ENCODE measurements at places on chromosomes 1 and 21.

GRCh38 chr1:176560681-176561080 lies 97.7 kb downstream of the PAPPA2 start:
- no peak for DNase-seq

- DNase-seq, result no peak
These were observed 665.7 kb downstream of the MRPL39 start for GRCh38 chr21:24941316-24942185.

DNA sequence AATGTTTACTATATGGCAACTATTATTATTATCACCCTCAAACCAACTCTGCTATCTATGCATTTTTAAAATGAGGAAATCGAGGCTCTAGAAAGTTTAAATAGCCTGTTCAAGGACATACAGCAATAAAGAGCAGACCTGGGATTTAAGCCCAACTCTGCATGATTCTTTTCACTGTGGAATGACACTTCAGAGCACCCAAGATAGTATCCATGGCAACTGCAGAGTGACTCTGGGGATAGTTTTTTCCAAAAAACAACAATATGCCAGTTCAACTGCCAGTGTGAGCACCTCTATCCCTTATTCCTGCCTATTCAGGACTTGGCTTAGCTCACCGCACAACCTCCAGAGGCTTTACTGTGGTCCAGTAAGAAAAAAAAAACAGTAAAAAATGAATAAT lies 293.9 kb downstream of the BRINP2 start:
- DNase-seq, result no peak

- DNase-seq, result no peak
These were observed 401.5 kb downstream of the VAV3 start for GRCh38 chr1:107563441-107563840.

GRCh38 chr1:226656601-226657277 lies 82.3 kb downstream of the ITPKB start:
- no peak for DNase-seq

DNA sequence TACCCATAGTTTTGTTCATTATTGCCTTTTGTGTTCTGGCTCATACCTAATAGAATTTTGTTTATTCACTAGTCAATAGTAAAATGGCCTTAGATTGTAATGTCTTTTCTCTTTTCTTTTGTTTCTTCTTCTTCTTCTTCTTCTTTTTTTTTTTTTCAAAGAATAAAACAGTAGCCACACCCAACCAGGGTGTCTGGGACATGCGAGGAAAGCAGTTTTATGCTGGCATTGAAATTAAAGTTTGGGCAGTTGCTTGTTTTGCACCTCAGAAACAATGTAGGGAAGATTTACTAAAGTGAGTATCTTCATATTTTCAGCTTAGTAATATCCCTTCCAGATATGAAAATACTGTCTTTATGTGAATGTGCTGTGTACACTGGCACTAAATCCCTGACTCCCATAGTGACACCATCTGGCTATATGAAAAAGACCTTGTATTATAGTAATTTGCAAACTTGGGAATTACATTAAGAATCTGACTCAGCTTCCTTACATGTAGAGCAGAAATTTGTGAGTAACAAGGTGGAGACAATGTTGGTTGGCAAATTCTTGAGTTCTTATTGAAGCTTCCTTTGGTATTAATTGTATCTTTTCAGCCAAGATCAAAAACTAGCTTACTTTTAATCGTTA lies 24.6 kb downstream of the AGO4 start:
- DNase-seq, result no peak

DNA sequence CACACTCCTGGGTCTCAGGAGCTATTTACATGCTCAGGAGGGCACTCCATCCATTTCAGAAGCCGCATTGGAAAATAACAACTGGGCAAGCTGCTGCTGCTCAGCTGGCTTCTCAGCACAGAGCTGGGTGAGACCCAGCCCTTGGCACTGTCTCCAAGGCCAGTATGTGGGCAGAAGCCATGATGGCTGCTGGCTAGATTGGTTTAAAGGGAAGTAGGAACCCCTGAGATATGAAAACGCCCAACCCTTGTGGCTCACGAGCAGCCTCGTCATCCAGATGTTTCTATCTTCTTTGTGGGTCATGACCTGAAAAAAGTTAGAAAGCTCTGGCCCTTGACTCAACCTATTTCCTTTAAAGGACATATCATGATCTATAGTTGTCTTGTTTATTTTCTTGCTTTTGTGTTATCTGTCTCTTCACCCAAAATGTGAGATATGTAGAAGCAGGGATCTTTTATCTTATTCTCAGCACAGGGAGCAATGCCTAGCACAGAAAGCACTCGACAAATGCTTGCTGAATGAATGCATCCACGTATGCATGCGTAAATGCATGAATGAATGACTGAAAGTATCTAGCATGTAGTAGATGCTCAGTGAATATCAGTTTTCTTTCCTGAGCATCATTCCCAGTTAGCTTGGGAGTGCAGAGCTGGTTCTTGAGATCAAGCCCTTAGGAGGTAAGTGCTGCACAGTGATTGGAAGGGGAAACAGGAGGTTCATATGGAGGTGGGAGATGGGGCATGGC lies 11.6 kb downstream of the MYBPH start:
- no peak for DNase-seq

DNA sequence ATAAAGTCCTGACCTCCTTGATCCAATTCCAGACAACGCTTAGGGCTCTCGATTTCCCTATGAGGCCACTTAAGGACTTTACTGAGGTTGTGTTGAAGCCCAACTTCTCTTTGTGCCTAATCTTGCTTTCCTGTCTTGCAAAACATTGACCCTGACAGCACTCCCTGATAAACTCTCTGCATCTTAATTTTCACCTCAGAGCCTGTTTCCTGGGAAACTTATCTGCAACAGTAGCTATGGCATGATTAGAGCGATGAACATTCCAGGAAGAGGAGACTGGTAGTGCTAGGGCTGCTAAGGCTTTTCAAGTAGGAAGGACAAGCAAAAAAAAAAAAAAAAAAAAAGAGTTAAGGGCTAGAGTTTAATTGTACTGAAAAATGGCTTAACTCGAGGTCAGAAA lies 118.9 kb downstream of the RGS21 start:
- DNase-seq, result no peak

GRCh38 chr1:65330822-65331221 lies 21.5 kb downstream of the DNAJC6 start:
- no peak for DNase-seq

- DNase-seq, result no peak
These were observed 8.1 kb upstream of the PLEKHM2 start for GRCh38 chr1:15676010-15676409.

GRCh38 chr1:56191369-56191768 lies 388.0 kb downstream of the PLPP3 start:
- no peak for DNase-seq

DNA sequence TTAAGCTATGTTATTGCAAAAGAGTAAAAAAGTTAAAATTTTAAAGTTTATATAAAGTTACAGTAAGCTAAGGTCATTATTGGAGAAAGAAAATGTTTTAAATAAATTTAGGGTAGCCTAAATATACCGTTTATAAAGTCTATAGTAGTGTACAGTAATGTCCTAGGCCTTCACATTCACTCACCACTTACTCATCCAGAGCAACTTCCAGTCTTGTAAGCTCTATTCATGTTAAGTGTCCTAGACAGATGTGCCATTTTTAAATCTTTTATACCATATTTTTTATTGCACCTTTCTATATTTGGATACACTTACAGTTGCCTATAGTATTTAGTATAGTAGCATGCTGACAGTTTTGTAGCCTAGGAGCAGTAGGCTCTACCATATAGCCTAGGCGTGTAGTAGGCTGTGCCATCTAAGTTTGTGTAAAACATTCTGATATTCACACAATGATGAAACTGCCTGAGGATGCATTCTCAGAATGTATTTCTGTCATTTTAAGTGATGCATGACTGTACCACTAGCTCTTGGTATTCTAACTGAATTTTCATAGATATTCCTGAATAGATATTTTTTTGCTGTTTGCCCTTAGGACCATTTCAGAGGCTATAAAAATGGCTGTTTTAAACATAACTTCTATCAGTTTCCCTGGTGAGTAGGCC lies 26.8 kb downstream of the PPP2R5A start:
- DNase-seq, result no peak

GRCh38 chr21:41188486-41189149 lies 20.7 kb downstream of the BACE2 start:
- no peak for DNase-seq

GRCh38 chr1:234690872-234691271 lies 80.9 kb upstream of the IRF2BP2 start:
- no peak for DNase-seq

- no peak for DNase-seq
These were observed 25.3 kb downstream of the CEP104 start for GRCh38 chr1:3831689-3832088.

GRCh38 chr1:71417421-71417820 lies 336.6 kb upstream of the ZRANB2 start:
- DNase-seq, result no peak

GRCh38 chr1:171803045-171803444 lies 21.6 kb downstream of the METTL13 start:
- no peak for DNase-seq

DNA sequence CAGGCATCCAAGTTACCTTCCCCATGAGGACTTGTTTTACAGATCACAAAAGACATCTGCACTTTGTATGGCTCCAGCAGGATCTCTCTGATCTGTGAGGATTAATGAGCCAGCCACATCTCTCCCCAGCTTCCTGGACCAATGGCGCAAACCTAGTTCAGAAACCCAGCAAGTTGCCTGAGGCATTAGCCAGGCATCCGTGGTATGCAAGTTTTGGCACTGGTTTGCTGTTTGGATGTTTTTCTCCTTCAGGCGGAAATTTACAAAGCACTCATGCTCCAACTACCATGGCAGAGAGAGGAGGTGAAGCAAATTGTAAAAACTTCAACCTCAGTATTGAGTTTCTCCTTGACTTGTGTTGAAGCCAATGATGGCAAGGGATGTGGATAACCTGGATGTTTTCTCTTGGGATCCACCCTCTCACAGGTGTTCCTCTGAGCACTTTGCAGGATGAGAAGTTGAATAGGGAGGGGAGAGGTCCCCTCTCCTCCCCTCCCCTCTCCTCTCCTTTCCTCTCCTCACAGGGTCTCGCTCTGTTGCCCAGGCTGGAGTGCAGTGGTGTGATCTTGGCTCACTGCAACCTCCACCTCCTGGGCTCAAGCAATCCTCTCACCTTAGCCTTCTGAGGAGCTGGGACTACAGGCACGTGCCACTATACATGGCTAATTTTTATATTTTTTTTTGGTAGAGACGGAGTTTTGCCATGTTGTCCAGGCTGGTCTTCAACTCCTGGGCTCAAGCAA lies 25.6 kb upstream of the ENO1 start:
- DNase-seq, result peak; percentile 78

DNA sequence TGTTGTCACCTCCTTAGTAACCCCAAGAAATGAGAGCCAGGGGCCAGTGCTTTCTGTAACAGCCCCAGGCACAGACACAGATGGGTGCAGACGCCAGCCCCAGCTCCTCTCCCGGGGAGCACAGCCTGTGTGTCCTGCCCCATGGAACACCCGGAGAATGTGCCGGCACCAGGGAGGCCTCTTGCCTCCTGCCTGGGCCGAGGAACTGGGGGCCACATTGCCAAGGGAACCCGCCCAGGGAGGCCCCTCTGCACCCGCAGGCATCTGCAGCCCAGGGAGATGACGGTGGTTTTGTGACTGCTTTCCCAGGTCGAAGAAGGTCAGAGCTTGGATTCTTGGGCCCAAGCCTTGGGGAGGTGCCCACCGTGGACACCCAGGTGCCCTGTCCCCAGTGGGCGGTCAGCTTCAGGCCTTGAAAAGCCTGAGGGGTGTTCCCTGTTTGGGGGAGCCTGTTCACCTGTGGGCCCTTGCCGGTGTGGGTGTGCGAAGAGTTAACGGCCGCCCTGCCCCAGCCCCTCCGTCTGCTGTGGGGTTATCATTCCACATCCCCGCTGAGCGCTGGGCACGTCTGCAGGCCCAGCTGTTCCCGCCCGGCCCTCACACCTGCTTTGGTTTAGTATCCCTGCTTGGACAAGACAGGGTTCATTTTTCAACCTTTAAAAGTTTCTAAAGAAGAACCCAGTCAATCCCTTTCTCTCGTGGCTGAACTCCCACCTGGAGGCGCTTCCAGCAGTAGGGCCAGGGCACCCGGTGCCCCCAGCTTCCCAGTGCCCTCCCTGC lies 62.5 kb downstream of the MORN1 start:
- DNase-seq, result no peak

DNA sequence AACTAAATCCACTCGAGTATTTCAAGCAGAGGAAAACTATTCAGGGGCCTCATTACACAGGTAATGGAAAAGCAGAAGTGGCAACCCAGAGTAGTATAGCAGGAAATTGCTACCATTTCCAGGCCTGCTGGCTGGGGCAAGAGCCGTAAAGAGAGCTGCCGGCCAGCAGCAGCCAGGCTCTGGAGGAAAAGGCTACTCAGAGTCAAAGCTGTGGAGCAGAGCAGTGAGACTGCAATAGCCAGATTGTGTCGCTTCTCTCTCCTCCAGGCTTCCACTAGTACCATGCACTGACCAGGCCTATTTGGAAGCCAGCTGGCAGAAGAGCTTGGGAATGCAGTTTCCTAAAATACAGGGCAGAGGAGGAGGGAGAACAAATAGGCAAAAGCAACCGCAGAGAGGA lies 155.5 kb downstream of the OMA1 start:
- no peak for DNase-seq

GRCh38 chr1:114033961-114034360 lies 54.7 kb downstream of the OLFML3 start:
- no peak for DNase-seq

- no peak for DNase-seq
These were observed 9.3 kb upstream of the GREM2 start for GRCh38 chr1:240621249-240621648.

DNA sequence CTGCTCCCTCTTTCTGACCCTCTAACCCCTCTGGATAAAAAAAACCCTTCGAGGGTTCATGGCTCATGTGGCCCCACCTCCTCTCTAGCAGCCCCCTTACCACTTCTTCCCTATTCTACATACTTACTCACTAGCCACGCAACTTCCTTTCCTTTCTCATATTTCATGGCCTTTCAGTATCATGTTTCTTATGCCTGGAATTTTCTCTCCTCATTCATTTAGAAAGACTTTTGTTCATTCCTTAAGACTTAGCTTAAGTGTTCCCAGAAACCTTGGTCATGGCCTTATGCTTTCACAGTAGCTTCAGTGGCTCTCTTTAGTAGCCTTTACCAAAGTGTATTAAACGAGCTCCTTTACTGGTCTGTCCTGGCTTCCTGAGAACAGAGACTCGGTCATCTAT lies 6.1 kb downstream of the ACP6 start:
- no peak for DNase-seq

- DNase-seq, result no peak
These were observed 57.0 kb downstream of the PTP4A2 start for GRCh38 chr1:31880957-31881687.

- DNase-seq, result no peak
These were observed 6.2 kb upstream of the ERO1B start for GRCh38 chr1:236287757-236288619.

GRCh38 chr1:100760511-100760910 lies 41.0 kb downstream of the VCAM1 start:
- DNase-seq, result no peak

GRCh38 chr1:30474818-30475200 lies 248.6 kb downstream of the MATN1 start:
- DNase-seq, result no peak

DNA sequence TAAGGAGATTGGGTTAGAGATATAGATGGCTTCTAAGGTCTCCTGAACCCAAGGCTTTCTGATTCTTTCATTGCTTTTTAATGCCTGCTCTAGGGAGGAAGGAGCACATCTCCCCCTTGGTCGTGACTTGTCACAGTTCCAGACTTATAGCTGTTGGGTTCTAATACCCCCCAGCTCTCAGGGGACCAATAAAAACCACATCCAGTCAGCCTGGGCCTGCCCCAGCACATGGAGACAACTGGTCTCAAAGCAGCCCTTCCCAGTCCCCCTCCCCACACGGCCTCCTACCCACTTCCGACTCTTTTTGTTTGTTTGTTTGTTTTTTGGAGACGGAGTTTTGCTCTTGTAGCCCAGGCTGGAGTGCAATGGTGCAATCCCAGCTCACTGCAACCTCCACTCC lies 23.3 kb downstream of the QSOX1 start:
- no peak for DNase-seq

Data from T1000 (cell line).